ENCODE measurements at places on chromosomes 2 and 18.
A peak's percentile ranks its signal among the peaks of the same experiment; 100 is the strongest.

DNA sequence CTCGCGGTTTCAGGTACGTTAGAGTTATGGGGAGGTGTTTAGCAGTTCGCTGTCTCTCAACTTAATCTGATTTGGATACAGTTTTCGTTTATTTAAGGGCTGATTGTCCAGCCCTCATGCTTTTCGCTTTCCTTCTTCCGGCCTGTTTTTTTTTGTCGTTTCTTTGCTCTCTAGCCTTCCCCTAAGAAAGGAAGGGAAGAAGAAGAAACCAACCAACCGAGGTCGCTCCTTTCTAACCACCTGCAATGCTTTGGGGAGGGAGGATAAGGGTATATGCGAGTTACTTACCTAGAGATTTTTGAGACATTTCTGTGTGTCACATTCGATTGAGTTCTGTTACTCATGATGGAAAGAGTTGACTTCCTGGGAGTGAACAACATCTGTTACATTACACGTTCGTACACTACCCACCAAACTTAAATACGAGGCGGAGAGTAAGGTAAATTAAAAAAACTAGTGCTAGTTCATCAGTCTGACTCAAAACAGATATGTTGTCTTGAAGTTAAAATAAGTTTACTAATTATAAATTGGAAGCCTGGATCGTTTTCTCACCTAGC is 918 bp downstream of the EIF5B start:
- peak; percentile 8 for DNase-seq

- DNase-seq, result no peak
Measured at GRCh38 chr2:19244460-19245363, 113.7 kb downstream of the OSR1 start.

GRCh38 chr2:100016756-100017155 is 125.6 kb downstream of the AFF3 start:
- no peak for DNase-seq

DNA sequence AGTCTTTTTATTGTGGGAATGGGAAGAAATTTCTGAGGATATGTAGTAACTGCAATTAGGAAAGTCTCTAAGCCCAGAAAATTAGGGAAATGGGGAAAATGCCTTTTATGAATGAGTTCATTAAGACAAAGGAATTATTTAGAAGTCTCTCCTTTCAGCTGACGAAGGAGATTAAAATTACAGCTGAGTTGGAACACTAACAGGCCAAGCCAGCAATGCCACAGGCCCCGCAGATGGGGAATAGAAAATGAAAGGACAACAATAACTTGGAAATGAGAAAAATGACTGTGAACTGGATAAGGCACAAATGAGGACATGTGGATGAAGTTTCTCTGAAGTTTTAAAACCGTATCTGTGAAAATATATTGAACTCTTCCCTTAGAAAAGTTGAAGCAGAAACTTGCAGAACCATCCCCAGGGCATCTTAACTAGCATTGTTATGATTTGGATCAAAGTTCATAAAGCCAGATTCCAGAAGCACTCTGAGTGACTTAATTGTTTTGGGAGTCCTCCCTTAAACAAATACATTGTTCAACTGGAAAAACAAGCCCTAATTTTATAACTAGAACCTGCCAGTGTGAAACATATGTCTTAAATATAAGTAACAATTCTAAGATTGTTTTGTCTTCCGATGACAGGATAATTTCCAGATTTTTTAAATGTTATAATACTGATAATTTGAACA is 51.3 kb downstream of the C2orf76 start:
- no peak for DNase-seq

- no peak for DNase-seq
Measured at GRCh38 chr2:178246696-178247095, 52.4 kb downstream of the OSBPL6 start.

GRCh38 chr2:128304715-128305554 is 13.7 kb downstream of the HS6ST1 start:
- DNase-seq, result no peak

DNA sequence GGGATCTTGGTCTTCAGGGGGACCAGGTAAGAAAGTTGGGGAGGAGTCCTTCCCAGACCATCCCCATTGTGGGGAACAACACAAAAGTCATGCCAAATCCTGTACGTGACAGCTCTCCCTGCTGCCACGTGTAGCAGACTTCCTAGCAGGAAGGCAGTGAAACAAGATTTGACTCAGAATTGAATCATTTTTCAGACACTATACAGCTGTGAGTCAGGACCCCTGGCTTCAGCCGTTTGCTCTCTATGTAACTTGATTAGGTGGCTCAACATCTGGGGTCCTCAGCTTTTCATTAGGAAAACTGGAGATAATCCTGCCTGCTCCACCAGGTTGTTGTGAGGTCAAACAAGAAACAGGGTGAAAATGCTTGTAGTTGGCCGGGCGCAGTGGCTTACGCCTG is 32.9 kb upstream of the PDCL3 start:
- DNase-seq, result no peak

DNA sequence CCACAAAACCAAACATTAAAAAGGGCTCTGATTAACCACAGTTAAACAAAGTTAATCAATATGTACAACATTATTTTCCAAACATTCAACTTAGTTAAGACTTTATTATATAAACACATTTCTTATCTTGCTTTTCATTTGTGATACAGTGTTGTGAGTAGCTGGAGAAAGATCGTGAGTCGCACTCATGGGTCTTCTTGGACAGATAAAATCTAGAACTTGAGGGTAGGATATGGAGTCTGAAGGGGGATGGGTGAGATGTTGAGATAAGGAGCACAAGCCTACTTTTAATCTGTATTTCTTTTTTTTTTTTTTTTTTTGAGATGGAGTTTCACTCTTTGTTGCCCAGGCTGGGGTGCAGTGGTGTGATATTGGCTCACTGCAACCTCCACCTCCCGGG is 22.6 kb upstream of the TMEM214 start:
- no peak for DNase-seq

DNA sequence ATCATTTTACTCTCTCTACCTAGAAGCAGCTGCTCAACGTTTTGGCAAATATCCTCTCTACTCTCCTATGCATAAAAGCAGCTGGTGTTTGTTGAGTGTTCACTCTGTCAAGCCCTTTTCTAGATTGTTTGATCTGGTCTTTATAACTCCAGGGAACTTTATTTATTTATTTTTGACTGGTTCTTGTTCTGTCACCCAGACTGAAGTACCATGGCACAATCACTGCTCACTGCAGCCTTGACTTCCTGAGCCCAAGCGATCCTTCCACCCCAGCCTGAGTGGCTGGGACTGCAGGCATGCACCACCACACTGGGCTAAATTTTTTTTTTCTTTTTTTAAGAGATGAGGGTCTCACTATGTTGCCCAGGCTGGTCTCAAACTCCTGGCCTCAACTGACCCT is 12.7 kb downstream of the CATIP start:
- DNase-seq, result no peak

- DNase-seq, result no peak
Measured at GRCh38 chr2:3267869-3268704, 109.5 kb downstream of the EIPR1 start.

DNA sequence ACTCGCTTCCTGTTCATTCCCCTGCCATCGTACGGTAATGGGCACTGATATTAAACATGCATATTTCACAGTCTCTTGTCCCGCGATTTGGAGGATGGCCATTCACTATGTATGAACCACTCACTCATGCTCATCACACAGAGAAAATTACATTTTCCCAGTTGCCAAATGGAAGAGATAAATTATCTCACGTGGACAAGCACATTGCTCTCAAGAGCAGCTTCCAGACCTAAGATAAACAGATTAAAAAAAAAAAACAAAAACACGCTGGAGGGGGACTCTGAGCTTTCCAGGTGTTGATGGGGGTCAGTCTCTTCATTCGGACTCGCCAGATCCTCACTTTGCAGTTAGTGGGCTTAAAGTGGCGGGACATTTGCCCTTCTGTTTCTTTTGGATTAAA is 1.7 kb upstream of the MAPK4 start:
- DNase-seq, result no peak

Measured in activated T-cell treated with anti-CD3 and anti-CD28 coated beads for 24 hours (primary cell).